ENCODE measurements at places on chromosomes 7 and 10. TPM values are rescaled to one million over a fixed set of nuclear protein-coding genes. Genes with fewer than 3 reads are reported as not detected.

DNA sequence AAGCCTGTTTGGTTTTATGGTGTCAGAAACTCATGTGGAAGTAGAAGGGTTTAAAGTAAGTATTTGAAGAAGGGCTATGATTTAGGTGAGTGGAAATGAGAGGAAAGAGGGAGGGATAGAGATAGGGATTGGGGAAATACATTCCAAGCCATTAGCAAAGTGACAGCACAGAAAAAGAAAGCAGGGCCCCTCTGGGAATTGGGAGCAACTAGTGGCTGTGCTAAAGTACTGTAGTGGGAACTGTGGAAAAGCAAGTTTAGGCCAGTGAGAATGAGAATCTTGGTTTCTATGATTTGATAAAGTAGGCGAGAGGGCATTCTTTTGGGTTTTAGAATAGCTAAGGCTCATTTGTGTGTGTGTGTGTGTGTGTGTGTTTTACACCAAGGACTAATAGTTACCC is 5.0 kb downstream of the PRKG1 start:
- no peak for DNase-seq

DNA sequence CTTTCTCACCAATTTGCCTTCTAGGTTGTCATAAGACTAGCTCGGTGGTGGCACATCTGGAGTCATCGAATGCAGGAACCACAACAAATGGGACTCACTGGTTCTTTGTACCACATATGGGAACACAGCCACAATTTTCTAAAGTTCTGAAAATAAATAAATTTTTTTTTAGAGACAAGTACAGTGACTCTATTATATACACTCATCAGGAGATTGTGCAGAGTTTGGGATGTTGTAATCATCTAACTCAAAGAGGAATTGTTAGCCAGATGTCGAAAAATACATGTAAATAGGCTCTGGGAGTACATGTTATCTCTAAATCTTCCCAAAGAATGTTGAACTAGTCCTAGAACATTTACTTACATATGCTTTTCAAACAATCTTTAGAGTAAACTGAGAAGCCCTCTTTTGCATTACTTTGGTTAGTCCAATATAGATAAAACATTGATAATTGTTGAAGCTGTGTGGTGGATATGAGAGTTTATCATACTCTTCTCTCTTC is 19.6 kb upstream of the SEPTIN7 start:
- no peak for DNase-seq

- no peak for DNase-seq
Measured at GRCh38 chr10:66008221-66008620, 917.6 kb upstream of the LRRTM3 start.

DNA sequence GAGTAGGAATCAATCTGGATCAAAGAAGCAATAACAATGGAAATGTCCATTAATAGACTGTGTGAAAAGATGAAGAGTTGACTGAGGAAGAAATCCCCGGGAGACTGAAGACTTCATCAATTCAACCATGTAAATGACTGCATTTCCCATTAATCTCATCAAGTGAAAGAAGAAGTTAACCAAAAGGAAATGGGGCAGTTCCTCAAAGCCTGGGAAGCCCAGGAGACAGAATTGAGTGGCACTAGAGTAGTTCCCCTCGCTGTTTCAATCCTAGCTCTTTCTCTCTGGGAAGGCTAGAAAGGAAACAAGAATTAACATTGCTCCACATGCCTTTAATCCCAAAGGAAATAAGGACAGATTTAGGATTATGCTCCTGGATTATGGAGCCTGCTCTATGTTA is 4.8 kb upstream of the OR6V1 start:
- DNase-seq, result no peak

GRCh38 chr7:55594414-55594813 is 22.1 kb upstream of the VOPP1 start:
- DNase-seq, result no peak

- no peak for DNase-seq
Measured at GRCh38 chr10:12299222-12299965, 50.0 kb upstream of the CAMK1D start.

Gene ANKRD30A
- total RNA-seq, result not detected

Gene TMEM236
- 0.73 TPM for total RNA-seq

Gene TEX47
- not detected for total RNA-seq

Gene CALML5
- total RNA-seq, result not detected

All from uterus (tissue), 4 donors.